ENCODE measurements at places on chromosomes 16 and 17.
A peak's percentile ranks its signal among the peaks of the same experiment; 100 is the strongest.

DNA sequence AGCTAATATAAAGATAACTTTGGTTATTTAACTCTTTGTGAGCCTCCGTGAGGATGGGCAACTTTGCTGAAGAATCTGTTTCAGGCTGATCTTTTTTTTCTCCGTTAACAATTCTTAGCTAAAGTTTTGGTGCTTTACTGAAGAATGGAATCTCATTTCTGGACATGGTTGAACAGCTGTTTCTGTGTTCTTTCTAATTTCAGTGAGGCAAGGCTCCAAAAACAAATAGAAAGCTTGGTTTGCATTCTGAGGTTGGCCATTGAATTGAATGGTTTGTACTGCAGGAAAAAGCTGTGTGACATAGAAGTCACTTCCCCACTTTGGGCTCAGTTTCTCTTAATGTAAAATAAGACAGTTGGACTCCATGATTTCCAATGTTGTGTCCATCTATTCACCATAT is 22.3 kb upstream of the HLF start:
- no peak for DNase-seq

GRCh38 chr17:27242951-27243350 is 51.0 kb upstream of the WSB1 start:
- DNase-seq = no peak

DNA sequence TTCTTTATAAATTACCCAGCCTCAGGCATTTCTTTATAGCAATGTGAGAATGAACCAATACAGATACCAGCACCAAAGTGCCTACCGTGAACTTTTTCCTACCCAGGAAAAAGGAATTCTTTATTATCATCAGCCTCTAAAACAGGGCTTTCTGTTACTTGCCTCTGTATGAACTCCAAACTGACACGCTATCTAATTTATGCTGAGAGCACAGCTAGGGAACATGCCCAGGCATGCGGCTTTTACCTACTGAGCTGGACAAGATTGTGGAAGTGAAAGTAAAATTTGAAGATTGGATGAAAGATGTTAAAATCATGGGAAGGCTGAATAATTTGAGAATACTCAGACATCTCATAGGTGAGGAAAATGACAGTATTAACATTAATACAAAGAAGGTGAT is 24.4 kb upstream of the ADCY9 start:
- DNase-seq = no peak

DNA sequence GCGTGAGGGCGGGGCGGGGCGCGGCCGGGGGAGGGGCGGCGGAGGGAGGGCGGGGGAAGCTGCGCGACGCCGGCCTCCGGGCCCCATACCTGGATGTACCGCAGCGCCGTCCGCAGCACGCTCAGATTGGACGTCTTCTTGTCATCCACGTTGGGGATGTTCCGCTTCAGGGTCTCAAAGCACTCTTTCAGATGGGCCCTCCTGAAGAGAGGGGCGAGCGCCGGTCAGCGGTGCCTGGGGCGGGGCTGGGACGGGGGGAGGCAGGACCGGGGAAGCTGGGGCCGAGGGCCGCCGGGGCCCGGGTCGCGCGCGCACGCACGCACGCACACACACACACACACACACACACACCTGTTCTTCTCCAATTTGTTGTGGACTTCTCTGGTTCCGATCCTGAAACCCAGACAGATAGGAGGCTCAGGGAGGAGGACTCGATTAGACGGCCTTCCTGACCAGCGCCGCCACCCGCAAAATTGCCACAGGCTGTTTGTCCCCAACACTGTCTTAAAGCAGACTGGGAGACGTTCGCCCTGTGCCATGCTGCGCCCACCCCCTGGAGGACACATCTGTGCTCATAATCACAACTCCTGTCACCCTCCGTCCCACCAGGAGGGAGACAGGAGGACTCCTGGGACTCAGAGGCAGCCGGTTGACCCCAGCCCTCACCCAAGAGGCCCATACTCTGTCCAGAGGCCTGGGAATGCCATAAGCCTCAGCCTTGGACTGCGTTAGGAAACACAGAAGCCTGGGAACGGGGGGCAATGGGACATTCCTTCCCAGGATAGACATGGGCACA is 6.7 kb downstream of the MNT start:
- peak; percentile 59 for DNase-seq

- no peak for DNase-seq
These were observed 170.0 kb downstream of the C16orf78 start for GRCh38 chr16:49543631-49543946.

GRCh38 chr17:28500712-28501379 is 5.3 kb upstream of the FOXN1 start:
- no peak for DNase-seq

- DNase-seq = no peak
These were observed 542.1 kb downstream of the XYLT1 start for GRCh38 chr16:16928532-16929109.

DNA sequence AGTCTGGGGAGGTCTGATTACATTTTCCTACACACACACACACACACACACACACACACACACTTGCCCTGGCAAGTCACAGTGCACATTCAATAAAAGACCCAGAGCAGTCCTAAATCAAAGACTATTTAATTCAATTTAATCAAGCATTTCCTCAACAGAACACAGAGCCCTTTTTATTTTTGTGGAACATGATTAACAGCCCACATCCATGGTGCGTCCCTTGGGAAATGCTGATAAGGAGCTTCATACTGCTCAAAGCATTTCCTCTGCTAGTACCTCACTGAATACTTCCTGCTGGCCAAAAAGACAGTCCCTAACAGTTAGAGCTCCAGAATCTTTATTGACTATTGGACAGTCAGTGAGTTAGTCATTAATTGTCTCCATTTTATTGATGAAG is 43.1 kb upstream of the MYH10 start:
- DNase-seq = no peak

DNA sequence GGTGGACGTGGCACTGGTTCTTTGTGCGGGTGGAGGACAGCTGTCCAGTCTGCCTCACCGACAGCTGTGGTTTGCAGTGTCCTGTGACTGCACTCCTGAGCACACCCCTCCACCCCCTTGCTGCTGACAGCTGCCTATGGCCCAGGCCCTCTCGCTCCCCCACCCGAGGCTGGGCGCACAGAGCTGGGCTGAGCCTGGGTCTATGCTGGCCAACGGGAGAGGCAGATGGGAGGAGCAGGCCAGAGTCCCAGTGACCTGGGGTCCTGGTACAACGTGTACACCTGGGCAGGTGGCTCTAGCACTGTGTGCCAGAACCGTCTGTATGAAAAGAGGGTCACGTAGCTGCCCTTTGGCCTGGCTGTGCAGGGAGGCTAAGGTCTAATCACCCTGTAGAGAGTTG is 30.5 kb downstream of the BAIAP2 start:
- DNase-seq = no peak

DNA sequence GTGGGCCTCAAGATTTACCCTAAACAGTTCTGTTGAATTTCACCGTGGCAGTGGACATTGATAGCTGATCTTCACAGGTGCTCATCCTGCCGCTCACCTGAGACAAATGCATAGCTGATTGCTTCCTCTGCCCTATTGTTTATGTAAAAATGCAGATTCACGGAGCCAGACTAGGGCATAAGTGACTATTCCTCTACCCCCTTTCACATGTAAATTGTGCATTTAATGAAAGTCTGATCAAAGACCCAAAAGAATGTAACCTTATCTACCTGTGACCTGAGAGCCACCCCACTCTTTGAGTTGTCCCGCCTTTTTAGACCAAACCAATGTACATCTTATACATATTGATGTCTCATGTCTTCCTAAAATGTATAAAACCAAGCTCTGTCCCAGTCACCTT is 312.4 kb upstream of the CDH5 start:
- no peak for DNase-seq

DNA sequence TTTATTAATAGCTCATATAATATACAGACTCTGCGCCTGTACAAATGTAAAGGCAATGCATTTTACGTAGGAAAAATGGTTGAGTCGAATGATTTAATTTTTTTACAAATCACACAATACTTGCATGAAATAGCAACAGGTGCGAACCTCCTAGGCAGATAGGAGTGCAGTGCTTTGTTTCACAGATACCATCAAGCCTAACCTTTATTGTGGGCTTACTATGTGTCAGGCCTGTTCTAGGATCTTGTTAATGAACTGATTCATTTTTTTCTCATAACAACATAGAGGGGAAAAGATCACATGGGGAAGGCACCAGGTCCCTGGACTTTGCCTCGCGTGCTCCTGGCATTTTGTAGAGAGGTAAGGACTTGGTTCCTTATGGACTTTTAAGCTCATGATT is 107.8 kb downstream of the PRKCB start:
- no peak for DNase-seq

GRCh38 chr17:29581583-29582253 is 7.7 kb downstream of the GIT1 start:
- DNase-seq = no peak

GRCh38 chr17:48642059-48642842 is 16.1 kb upstream of the HOXB9 start:
- DNase-seq = no peak

- no peak for DNase-seq
These were observed 50.6 kb downstream of the SPECC1 start for GRCh38 chr17:20059728-20060188.

DNA sequence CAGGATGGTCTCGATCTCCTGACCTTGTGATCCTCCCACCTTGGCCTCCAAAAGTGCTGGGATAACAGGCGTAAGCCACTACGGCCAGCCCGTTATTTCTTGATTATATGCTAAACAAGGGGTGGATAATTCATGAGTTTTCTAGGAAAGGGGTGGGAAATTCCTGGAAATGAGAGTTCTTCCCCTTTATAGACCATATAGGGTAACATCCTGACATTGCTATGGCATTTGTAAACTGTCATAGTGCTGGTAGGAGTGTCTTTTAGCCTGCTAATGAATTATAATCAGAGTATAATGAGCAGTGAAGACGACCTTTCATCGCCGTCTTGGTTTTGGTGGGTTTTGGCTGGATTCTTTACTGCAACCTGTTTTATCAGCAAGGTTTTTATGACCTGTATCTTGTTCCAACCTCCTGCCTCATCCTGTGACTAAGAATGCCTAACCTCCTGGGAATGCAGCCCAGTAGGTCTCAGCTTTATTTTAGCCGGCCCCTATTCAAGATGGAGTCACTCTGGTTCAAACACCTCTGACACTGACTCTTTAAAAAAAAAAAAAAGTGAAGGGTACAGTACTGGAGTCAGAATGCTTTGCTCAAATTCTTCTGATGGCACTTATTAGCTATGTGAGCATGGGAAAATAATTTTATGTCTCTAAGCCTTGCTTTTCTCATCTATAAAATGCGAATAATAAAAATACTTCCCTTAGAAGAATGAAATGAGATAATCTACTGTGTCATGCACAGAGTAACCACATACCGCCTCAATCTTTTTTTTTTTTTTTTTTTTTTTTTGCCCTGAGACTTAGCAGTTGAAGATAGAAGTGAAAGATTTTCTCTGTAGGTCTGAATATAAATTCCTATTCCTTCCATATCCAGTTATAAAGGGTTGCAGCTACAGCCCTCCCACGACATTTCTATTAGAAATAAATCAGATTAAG is 5.1 kb upstream of the CALCOCO2 start:
- no peak for DNase-seq

DNA sequence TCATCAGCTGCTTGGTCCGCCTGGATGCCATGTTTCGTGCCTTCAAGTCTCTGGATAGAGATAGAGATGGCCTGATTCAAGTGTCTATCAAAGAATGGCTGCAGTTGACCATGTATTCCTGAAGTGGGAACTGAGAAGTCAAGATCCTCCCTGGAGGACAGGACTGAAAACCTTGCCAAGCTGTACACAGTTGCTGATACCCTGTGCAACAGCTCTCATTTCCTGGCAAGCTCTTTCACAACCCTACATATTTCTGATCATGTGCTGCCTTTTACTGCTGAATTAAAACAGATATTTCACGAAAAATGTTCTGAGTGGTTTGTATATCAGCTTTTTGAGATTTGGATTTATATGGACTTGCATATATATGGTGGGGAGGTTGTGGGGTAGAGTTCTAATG is 898 bp downstream of the CAPNS2 start:
- DNase-seq = no peak

DNA sequence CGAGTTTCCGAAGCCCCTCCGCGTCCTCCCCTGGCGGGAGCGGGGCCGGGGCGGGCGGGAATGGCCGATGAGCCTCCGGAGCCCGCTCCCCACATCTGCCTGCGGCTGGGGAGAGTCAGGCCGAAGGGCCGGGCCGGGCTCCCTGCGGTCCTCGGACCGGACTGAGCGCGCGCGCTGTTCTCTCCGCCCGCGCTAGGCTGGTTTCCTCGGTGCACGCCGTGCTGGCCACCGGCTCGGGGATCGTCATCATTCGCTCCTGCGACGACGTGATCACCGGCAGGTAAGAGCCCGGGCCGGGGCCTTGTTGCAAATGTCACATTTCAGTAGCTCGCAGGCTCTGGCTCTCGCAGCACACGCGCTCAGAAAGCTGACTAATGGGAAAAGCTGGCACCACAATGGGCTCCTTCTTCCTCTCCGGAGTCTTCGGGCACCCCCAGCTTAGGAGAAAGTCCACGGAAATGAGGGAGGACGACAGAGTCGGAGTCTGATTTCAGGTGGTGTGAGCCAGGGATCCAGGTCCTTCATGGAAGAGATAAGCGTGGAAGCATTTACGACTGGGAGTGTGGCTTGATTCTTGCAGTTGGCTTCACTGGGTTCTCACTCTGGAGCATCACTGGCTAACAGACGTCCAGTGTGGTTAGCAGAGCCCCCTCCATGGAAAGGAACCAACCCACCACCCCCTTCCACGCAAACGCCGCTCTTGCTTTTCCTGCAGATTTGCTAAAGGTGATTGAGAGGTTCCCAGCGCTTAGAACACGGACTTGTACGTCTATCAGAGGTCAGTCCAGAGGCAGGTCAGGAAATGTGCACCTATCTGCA is 715 bp downstream of the TLCD3A start:
- peak; percentile 87 for DNase-seq

DNA sequence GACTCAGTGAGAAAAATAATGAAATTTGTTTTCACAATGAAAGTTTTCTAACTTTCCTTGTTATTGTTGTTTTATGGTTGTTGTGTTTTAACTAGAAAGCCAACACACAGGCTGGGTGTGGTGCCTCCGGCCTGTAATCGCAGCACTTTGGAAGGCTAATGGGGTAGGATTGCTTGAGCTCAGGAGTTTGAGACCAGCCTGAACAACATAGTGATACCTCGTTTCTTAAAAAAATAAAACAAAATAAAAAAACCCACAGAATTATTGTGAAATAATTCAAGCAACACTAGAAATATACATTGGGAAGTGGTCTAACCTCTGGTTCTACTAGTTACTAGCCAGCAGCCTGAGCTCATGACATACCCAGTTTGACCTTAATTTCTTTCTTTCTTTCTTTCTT is 630 bp downstream of the MILR1 start:
- no peak for DNase-seq

Data from pancreas (tissue), 10 donors.